ENCODE measurements at places on chromosomes 1 and 21.

- peak; percentile 28 for DNase-seq
Observed at GRCh38 chr1:109161858-109162606, 48.1 kb downstream of the ELAPOR1 start.

DNA sequence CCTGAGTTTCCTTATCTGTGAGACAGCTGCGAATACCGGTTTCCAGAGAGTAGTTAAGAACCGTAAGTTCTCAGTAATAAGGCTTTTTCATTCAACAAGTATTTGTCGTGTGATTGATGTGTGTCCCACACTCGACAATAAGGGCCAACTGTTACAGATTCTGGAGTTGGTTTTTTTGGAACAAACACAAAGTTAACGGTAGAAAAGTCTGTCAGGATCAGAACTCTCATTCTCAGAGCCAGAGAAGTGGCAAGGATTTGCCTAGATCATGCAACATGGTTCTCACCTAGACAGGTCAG is 837 bp downstream of the NUDC start:
- no peak for DNase-seq

DNA sequence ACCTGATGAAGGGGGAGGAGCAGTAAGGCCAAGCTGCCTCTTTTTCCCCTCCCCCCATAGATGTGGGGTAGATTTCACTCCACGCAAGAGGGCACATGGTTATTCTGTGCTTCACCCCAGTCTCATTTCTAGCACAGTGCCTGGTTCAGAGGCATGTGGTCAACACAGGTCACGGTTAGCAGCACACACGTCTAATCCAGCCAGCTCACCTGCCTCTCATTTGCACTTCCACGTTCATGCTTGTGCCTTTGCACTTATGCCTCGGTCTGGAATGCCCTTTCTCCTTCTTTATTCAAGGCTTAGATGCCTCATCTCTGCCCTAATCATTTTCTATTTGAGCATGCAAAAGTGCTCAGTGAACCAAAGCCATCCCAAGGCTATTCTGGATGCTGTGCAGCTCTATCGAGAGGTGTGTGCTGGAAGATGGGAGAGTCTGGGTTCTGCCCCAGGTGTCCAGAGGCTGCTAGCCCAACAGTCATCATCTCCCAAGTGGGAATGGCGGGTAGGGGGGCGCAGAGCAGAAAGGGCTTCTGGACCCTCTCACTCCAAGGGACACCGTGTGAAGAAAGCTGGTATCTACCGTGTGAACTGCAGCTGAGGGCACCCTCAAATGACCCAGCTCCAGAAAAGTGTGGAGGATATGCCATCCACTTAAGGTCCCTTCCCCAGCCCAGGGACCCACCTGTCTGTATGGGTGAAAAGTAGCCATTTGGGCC is 2.1 kb upstream of the A3GALT2 start:
- DNase-seq = no peak

- DNase-seq = no peak
Observed at GRCh38 chr1:167503626-167504466, 14.5 kb downstream of the CD247 start.

DNA sequence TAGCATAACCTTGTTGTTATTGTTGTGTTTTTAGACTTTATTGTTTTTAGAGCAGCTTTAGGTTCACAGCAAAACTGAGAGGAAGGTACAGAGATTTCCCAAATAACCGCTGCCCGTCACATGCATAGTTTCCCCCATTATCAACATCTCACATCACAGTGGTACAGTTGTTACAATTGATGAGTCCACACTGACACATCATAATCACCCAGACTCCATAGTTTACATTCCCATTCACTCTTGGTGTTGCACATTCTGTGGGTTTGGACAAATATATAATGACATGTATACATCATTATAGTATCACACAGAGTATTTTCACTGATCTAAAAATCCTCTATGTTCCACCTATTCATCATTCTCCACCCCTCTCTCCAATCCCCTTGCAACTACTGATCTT is 25.9 kb upstream of the TOR3A start:
- no peak for DNase-seq

- no peak for DNase-seq
Observed at GRCh38 chr1:111199881-111200801, at the start of gene DENND2D. Gene DENND2D (minus strand): TSS chr1:111200646. CDS start chr1:111200459, 187 bp downstream.

DNA sequence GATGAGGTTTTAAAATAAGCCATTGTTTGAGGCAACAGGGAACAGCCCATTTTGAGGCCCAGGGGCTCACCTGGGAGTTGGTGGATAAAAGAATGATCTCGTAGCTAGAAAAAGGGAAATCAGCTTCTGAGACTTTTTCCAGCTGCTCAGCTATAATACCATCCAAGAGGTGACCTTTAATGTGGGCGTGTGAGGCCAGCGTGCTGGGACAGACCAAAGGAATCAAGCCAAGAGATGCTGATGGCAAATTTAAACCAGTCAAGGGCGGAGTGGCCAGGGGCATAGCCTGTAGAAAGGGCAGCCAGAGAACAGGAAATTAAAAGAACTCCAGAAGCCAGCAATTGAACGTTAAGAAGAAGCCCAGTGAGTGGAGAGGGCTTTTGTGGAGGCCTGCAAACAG is 132.6 kb downstream of the IER5 start:
- no peak for DNase-seq

GRCh38 chr1:17119773-17120480 is 676 bp upstream of the PADI2 start:
- DNase-seq = peak; percentile 62

DNA sequence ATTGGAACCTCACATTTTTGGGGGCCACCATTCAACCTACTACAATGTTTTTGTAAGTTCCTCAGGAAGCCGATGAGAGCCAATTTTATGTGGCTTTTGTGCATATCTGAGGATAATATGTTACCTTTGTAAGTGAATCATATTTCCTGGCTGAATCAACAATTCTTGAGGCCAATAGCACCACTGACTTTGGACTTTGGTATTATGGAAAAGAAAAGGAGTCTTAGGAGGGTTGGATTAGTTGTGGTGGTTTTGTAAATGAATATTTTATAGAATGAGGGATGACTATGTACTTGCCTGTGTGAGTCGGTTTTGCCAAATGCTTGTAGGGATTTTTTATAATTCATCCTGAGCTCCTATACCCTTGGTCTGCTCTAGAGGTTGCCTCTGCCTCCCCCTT is 181.5 kb upstream of the HMGB4 start:
- DNase-seq = no peak

DNA sequence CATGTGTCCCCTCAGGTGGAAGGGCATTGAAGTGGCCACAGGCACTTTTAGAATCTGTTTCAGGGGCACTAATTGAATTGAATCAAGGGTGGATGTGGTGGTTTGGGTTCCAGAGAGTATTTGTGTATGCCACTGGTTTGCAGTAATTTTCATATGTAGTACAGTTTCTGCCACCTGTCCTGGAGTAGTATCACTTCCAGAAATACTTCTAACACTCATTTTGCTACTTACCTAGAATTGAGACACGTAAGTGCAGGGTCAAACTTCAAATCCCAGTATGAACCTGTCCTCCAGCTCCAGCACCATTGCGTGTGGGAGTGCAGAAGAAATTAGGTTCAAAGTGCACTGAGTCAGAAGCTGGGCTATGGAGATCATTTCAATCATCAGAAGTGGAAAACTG is 26.8 kb downstream of the RSPH1 start:
- DNase-seq = no peak

GRCh38 chr21:30437010-30437565 is 3.0 kb upstream of the KRTAP15-1 start:
- no peak for DNase-seq

DNA sequence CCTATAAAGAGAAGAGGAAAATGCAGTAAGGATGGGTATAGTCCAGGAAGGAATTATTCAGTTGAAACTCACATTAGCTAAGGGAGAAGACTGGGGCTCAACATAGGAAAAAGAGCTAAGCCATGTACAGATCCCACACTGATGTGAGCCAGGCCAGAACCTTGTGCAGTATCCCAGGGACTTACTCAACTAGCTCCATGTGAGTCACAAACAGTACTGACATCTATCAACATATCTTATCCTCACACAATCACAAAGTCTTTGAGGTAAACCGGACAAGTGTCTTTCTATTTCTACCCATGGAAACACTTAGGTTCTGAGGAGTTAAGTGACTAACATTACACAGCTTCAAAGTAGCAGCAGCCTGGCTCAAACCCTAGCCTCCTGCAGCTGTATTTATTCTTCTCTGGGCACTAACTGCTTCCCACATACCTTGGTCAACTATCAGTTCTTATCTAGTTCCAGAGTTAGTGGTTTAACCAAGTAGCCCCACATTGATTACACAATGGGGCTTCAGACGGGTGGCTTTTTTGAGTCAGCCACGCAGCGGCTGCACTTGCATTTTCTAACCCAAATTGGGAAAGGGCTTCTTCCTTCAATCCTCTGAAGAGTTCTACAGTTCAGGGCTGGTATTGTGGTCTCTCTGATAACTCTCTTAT is 9.5 kb downstream of the CD5L start:
- DNase-seq = no peak
